Stimulated activated CD4-positive, alpha-beta T cell treated with anti-CD3 and anti-CD28 coated beads, Interleukin-4, amount 100 ng/mL, for 4 hours (primary cell): ENCODE measurements at places on chromosomes 7 and 10.

DNA sequence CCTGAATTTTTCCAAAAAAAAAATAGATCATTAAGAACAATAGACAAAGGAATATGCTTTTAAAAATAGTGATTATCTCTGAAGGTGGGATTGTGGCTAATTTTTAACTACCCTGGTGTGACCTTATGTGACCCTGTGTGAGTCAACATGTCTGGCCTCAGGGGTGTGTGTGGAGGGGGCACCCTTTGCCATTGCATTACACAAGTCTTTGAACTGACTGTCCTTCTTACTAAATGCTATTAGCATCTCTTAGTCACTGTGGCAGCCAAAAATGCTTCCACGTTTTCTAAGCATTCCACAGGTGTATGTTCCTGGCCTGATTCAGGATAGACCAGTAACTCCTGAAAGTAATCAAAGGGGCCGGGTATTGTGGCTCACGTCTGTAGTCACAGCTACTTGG, 175.4 kb downstream of the MGMT start:
- DNase-seq = no peak

DNA sequence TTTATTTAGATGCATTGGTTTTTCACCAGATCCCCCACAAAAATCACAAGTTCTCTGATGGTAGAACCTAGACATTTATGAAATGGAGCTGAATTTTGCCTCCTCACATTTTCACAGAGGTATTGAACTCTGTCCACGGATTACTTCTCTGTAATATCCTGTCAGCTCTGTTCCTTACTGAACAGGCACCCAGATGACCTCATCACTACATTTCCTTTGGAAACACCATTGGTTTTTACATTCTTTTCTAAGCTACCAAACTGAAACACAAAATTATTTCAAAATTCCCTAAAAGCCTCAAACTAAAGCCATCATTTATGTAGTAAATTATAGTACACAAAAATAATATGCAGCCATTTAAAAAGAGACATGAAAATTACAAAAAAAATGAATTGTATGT, 98.3 kb upstream of the KCNIP2 start:
- DNase-seq = no peak

DNA sequence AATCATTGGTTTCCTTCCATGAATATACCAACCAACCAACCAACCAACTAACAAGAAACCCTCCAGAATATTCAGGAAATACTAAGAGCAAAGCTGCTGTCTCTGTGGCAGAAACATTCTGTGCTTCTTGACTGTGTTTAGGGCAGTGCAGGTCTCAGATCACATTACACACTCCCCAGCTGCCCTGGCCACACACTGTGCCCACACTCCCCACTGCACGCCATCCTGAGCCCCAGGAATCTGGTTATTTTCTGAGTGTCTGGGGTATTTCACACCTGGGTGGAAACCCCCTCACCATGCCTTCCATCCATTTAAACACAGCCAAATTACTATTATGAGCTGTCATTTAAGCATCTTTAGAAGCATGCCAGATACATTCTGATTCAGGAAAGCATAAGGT, 183.7 kb upstream of the ANK3 start:
- DNase-seq = peak; percentile 25

- DNase-seq = no peak
Measured at GRCh38 chr7:146565872-146566271, 449.3 kb downstream of the CNTNAP2 start.

GRCh38 chr10:90417476-90418210, 440.2 kb downstream of the HTR7 start:
- no peak for DNase-seq

DNA sequence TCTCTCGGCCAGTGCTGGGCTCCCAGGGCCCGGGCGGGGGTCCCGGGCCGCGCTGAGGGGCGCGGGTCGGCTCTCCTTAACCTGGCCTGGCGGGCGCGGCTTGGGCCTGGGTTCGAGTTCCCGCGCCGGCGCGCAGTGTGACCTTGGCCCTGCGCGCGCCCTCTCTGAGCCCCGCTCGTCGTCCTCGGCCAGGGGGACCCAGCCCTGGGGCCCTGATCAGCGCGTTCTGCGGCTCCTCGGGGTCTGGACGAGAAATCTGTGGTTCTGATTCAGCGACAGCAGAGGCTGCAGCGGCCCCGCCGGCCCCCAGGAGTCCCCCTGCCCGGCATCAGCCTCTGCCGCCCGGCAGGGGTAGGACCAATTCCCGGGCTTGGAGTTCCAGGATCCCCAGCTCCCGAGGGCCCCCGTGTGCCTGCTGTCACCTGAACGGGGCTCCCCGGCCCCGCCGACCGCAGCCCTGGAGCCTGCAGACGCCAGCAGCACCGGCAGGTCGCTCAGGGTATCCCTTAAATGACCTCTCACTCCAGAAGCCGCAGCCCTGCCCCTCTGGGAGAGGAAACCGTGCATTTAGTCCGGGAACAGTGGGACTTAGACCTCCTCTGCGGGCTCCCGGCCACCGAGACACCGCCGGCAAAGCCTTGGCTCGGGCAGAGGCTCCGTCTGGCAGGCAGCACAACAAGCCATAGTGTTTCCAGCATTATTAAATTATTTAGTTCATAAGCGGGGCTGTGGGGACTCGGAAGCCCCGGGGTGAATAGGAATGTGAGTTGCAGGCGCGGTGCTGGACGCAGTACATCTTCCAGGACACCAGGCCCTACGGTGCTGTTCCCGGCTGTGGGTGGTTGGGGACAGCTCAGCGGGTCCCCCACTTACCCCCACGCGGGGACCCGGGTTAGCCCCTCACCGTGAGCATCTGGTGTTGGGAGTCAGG, 572 bp downstream of the CHST12 start:
- DNase-seq = no peak

- DNase-seq = peak; percentile 56
Measured at GRCh38 chr7:148699024-148699781, 500 bp downstream of the CUL1 start.

GRCh38 chr10:122158362-122158761, 112.7 kb upstream of the BTBD16 start:
- no peak for DNase-seq

DNA sequence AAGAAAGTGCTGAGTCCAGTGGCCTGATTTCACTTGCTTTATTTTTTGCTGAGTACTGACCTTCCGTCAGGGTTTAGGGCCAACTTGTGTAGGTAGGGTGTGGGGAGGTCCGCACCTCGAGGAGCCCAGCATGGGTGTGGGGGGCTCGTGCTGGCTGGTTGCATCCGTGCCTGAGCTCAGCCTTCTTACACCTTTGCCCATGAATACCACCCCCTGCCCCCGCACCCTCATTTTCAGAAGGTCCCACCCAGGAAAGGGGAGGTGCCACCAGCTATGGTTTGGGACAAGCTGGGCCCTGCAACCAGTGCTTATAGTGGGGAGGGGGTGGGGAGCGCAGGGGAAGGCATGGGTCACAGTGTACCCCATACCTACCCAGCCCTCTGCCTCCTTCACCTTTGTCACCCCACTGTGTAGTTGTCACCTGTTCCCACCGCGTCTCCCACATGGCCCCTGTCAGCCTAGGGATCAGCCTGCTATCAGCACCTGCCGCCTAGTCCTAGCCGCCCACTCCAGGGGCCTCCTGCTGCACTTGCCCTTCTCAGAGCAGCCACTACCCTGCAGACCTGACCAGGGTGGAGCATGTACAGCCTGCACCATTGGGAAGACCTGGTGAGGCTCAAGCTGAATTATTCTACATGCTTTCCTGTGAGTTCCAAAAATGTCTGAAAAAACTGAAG, 146.2 kb upstream of the RET start:
- no peak for DNase-seq

GRCh38 chr7:16875861-16876260, 5.9 kb downstream of the AGR3 start:
- no peak for DNase-seq

DNA sequence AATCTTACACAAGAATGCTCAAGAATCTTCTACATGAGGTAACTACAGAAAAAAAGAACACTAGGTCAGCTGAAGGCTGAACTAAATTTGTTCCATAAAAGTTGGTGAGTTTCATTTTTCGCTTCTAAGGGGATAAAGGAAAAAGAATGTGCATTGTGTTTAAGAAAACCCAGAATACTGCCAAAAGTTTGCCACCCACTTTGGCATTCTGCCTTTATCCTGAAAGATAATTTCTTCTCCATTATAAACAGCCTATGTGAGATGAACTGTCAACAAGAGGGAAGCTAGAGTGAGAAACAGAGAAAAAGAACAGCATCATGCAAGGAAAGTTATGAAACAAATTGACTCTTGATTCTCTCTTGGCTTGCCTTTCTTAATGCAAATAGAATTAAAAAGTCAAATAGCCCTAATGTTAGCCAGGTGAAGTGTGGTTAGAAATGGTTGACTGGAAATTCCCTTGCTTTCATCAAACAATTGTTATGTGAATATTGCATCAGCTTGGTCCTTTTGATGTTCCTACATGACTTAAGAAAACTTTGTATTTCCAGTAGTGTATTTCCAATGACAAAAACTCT, 25.8 kb downstream of the STEAP1 start:
- DNase-seq = no peak

DNA sequence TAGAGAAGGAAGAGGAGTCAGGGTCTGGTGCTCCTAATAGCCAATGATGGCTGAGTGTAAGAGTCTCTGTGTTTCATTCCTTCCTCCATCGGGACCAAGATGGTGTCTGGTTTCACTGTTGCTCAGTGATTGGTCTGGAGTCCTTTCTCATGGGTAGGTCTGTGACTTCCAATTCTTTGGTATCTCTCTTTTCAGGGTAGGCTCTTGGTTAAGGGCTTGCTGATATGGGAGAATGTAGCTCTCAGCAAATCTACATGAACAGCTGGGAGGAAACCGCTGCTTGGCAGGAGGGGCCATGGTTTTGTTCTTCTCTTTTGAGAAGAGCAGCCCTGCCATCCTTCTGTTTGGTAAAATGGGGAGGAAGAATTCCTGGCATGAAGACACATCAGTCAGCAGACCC, 209.1 kb upstream of the PODXL start:
- DNase-seq = no peak

DNA sequence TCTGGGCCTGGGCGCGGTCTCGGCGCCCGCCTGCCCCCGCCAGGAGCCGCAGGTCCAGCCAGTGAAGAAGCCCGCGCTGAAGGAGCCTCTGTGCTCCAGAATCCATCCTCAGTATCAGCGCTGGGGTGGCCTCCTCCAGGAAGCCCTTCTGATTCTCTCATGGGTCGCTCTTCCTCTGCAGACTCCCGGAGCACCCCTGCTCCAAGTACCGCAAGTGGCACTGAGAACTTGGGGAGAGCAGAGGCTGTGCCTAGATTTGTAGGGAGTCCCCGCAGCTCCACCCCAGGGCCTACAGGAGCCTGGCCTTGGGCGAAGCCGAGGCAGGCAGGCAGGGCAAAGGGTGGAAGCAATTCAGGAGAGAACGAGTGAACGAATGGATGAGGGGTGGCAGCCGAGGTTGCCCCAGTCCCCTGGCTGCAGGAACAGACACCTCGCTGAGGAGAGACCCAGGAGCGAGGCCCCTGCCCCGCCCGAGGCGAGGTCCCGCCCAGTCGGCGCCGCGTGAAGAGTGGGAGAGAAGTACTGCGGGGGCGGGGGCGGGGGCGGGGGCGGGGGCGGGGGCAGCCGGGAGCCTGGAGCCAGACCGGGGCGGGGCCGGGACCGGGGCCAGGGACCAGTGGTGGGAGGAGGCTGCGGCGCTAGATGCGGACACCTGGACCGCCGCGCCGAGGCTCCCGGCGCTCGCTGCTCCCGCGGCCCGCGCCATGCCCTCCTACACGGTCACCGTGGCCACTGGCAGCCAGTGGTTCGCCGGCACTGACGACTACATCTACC, at the start of gene ALOX5:
Gene ALOX5 (plus strand): TSS at position 641 of the 774 bp plus-strand sequence. CDS start 64 bp downstream, at position 705.
- no peak for DNase-seq

GRCh38 chr10:58063861-58064480, 203.7 kb downstream of the IPMK start:
- no peak for DNase-seq

- DNase-seq = no peak
Measured at GRCh38 chr7:132778761-132779160, 202.5 kb upstream of the PLXNA4 start.

GRCh38 chr10:48535416-48536155, 69.3 kb downstream of the ARHGAP22 start:
- no peak for DNase-seq

DNA sequence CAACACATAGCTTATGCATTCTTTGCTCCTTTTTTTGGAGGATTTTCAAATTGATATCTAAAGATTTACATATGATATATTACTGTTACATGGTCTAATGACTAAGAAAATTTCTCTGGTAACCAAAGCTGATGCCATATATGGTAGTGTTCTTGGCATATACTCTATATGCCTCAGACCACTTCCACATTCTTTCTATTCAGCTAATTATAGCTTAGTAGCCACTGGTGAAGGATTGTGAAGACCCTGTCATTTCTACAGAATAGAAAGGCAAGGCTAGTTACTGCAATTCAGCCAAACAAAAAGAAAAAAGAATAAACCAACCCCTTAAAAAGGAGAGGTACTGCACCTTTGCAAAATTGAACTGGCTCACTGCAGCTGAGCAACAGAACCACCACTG, 3.7 kb downstream of the PURB start:
- no peak for DNase-seq

DNA sequence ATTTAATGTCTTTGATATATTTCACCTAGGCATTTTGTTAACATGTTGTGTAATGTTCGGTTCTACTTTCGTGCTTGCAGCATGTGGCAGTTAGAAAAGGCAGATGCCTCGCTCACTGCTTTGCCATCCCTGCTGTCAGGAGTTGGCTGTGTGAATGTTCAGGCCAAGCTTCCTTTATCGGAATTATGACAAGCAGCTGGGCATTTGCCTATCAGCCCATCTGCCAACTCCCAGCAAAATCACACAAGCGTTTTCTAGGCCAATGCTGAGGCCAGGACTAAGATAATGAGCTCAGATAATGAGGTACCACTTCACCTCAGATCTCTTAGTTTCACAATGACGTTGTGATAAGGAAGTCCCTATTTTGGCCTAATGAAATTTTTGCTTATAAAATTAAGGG, 212.7 kb upstream of the FAM3C start:
- DNase-seq = no peak

DNA sequence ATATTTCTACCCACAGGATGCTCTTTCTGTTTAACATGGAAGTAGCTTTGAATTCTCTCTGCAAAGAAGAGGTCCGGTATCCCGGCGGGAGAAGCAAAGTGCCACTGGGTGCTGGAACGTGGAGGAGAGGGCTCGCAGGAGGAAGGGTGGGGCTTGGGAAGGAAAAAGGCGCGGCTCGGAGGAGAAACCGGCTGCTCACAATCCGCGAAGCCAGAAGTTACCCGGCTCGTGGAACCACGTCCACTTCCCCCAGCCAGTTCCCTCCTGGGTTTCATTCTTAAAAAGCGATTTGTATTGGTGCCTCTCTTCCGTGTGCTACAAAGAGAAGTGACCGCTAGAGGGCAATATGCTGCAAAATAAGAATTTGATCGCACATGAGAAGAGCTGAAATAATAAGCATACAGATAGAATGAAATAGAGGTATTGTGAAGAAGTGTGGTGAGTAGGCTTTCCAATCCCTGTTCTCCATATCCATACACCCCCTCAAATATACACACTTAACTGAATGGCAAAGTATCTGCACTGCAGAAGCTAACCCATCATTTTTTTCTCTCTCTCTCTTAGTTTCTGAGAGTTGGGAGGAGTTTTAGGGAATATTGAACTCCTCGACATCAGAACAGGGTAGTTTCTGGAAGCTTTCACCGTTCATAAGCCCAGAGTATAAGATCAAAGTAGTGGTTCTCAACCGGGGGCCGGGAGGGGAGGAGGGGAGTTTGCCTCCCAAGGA, 31.1 kb downstream of the TRIL start:
- DNase-seq = peak; percentile 14
